ENCODE measurements at places on chromosomes 3 and 15.

- no peak for DNase-seq
Observed at GRCh38 chr3:119395923-119396358, 67.5 kb downstream of the TMEM39A start.

DNA sequence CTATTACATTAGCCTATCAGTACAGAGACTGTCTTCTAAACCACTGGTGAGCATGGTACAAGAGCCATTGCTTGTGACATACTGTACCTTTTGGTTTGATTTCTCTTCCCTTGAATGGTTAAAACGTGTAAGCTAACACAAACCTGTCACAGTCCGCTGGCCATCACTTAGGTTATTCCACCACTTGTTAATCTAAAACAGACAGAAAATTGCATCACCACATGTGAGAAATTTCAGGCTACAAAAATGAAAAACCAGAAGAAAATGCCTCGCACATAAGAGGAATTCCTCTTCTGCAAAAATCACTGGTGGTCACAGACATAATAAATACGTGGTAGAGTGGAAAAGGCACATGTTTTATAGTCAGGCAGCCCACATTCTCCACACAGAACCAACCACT lies 22.1 kb downstream of the PARL start:
- DNase-seq: no peak

GRCh38 chr15:68542771-68543164 lies 36.0 kb upstream of the CORO2B start:
- DNase-seq: no peak

- DNase-seq: peak; percentile 97
Observed at GRCh38 chr3:150370122-150370602, 37.9 kb upstream of the TSC22D2 start.

GRCh38 chr3:175240921-175241320 lies 381.8 kb downstream of the NAALADL2 start:
- DNase-seq: no peak

GRCh38 chr3:102715030-102715697 lies 280.3 kb downstream of the ZPLD1 start:
- DNase-seq: no peak

DNA sequence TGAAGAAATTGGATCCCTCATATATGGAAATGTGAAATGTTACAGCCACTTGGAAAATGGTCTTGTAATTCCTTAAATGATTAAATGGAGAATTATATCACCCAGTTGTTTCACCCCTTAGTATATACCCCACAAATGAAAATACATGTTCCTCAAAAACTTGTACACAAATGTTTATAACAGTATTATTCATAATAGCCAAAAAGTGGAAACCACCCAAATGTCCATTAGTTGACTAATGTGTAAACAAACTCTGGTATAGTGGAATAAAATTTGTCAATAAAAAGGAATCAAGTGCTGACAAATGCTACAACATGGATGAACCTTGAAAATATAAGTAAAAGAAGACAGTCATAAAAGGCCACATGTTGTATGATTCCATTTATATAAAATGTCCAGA lies 12.5 kb downstream of the FAM162A start:
- DNase-seq: no peak

GRCh38 chr3:82595530-82595929 lies 834.1 kb upstream of the GBE1 start:
- DNase-seq: no peak

DNA sequence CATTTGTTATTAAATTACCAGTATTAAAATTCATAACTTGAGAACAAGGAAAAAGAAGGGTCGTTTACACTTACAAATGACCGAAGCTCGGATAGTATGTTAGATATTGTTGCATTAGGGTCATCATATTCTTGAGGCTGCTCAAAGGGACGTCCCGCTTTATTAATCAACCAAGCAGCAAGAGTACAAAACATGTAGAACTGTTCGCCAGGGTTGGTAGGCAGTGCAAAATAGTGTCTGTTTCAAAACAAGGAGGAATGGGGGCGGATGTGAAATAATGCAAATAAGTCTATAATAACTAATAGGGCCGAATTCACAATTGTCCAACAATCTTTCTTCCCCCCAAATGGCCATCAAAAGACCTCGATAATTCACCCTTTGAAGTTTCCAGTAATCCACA lies 2.9 kb downstream of the IFT57 start:
- no peak for DNase-seq

GRCh38 chr15:66925721-66926120 lies 139.7 kb upstream of the SMAD3 start:
- no peak for DNase-seq

GRCh38 chr3:136503056-136503455 lies 249.1 kb downstream of the STAG1 start:
- no peak for DNase-seq

- peak; percentile 29 for DNase-seq
Observed at GRCh38 chr3:99023590-99024192, 122.2 kb upstream of the DCBLD2 start.

All from stromal cell of bone marrow (primary cell).